ENCODE measurements at places on chromosomes 4 and X.

DNA sequence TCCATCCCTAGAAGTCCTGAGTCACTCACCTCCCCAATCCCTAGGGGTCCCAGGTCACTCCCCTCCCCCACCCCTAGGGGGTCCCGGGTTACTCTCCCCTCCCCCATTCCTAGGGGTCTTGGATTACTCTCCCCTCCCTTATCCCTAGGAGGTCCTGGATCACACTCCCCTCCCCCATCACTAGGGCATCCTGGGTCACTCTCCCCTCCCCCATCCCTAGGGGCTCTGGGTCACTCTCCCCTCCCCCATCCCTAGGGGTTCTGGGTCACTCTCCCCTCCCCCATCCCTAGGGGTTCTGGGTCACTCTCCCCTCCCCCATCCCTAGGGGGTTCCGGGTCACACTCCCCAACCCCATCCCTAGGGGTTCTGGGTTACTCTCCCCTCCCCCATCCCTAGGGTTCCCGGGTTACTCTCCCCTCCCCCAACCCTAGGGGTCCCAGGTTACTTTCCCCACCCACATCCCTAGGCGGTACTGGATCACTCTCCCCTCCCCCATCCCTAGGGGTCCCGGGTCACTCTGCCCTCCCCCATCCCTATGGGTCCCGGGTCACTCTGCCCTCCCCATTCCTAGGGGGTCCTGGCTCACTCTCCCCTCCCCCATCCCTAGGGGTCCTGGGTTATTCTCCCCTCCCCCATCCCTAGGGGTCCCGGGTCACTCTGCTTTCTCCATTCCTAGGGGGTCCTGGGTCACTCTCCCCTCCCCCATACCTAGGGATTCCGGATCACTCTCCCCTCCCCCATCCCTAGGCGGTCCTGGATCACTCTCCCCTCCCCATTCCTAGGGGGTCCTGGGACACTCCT lies 2.1 kb downstream of the ASMTL start:
- no peak for DNase-seq

DNA sequence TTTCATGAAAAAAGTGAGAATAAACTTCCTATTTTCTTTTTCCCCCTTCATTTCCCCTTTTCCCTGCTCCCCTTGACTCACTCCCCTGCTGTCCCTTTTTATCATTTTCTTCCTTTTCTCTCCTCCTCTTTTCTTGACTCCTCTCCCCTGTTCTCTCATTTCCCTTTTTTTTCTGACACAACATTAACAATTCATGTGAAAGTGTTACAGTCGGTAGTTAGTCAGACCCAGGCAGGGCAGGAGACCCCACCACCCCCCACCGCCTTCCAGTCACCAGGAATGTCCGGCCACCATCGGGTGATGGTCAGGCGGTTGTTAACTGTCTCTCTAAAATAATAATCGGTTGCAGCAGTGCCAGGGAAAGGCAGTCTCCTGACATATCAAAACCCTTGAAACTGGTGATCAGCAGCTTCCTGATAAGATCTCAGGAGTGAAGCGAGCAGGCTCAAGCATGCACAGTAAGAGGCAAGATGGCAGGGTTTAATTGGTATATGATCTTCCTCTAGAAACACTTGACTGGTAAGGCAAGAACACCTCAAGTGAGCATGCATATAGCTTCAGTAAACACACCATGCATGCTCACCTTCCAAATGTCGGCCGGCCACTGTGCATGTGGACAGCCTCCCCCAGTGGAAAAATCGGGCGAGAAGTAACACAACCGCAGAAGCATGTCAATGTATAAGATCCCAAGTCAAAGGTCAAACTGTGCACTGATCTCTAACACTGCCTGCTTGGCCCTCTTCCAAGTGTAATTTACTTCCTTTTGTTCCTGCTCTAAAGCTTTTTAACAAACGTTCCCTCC lies 191.4 kb downstream of the NDST4 start:
- no peak for DNase-seq

DNA sequence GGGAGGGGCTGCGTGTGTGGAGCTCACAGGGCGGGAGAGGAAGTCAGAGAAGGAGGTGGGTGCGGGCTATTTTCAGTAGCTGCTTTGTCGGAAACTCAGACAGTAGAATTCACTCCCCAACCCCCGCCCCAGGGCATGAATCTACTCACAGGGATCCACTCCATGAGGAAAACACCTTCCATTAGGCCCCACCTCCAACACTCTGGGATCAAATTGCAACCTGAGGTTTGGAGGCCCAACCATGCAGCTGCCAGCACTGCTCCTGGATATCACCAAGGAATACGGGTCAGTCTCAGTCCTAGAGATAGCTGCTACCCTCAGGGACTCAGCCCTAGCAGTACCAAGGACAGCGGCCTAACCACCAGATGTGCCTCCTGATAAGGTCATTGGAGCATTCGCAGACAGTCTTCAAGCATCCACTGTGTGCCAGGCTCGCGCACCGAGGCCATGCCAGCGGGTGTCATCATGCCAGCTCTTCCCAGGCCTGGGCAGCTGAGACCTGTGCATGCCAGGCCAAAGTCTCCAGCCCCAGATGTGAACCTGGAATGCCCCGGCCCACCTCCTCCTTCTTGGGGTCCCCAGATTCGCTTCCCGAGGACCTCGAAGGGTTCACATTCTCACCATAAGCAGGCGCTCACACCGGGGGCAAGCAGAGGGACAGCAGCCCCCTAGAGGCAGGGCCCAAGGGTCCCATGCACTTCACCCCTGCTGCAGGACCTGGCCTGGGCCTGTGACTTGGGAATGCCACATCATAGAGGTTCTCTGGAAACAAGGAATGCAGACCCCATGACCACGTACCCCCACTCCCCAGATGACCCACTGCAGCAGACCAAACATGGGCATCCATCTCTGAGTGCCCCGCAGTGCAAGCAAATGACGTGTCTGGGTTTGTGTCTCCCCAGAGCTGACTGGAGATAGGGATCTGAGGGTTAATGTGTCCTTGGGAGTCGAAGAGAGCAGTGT lies 102.3 kb downstream of the ADRA2C start:
- DNase-seq = no peak

- DNase-seq = no peak
Observed at GRCh38 chrX:69121321-69122000, 43.8 kb downstream of the PJA1 start.

DNA sequence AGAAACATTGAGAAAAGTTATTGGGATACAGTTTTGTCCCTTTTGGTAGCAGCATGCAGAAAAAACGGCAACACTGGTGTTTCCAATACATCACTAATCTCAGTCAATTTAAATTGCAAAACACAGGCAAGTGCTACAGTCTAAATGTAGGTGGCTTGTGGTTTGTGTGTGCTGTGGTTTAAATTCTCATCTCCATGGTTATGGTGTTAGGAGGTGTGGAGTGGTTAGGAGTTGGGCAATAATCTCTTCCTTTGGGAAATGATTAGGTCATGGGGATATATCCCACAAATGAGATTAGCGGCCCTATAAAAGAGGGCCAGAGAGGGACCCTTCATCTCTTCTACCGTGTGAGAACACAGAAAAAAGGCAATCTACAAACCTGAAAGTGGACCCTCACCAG lies 1344.3 kb downstream of the ADGRL3 start:
- DNase-seq = no peak

GRCh38 chr4:68948044-68948743 lies 3.4 kb downstream of the UGT2A3 start:
- DNase-seq = no peak
